ENCODE measurements at places on chromosomes 7 and 10. TPM values are rescaled to one million over a fixed set of nuclear protein-coding genes. Genes with fewer than 3 reads are reported as not detected.

Gene CCDC172
- total RNA-seq, result not detected

Gene CTAGE15
- total RNA-seq, result 0.23 TPM

Gene UCN3
- not detected for total RNA-seq

Gene NUDCD3
- 105 TPM for total RNA-seq

Gene CALML3
- not detected for total RNA-seq

DNA sequence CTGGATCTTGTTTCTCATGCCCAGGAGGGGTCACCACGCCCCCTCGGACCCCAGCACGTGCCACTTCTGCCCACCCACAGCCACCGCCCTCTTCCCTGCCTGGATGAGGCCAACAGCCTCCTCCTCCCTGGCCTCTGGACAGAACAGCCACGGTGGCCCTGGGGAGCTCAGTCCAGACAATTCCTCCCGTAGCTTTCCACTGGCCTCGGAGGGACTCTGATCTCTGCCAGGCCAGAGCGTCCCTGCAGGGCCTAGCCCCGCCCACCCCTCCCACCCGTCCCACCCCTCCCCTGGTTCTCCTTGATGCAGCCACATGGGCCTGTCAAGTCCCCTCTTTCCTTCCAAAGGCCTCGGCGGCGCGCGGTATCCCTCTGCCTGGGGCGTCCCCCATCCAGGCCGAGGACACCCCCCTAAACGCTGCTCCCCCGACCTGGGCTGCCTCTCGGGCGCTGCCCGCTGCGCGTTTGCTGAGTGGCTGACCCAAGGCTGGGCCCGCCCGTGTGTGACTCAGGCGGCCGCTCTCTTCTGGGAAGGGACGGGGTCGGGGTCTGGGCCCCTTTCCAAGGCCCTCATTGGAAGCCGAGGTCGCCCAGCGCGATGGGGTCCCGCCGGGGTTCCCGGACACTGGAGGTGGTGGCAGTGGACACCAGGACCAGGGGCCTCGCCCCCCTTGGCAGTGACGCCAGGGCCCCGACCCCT is 557 bp downstream of the TMEM120A start:
- peaks cover 7% of the 10 kb centered on the region for H3K36me3 ChIP-seq
- H3K4me3 ChIP-seq, result peak overlapping the region; percentile 76
- peak overlapping the region; percentile 63 for H3K27ac ChIP-seq
- H3K27me3 ChIP-seq, result no peaks in the 10 kb centered on the region

- H3K4me3 ChIP-seq, result no peak overlapping the region
- no peaks in the 10 kb centered on the region for H3K36me3 ChIP-seq
- peaks cover 27% of the 10 kb centered on the region for H3K27me3 ChIP-seq
- H3K4me1 ChIP-seq, result no peaks in the 10 kb centered on the region
- DNase-seq, result no peak
These were observed 3.2 kb upstream of the IL2RA start for GRCh38 chr10:6065406-6065805.

DNA sequence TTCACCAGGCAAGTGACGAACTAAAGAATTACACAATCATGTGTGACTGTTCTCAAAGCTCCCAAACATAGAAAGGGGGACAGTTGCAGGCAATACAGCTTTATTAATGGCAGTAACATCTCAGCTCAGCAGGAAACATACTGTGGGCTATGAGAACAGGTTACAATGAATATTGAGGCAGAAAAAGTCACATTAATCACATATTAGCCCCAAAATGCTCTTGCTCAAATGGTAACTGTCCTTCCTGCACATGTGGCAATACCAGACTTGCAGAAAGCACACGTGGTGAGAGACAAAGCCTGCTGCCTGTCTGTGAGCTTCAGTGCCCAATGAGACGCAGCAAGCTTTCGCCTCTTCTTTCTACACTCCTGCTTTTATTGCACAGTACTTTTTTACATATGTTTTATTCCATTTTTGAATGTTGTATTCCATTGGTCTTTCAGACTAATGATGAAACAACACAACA is 104.9 kb upstream of the ACBD5 start:
- no peaks in the 10 kb centered on the region for H3K36me3 ChIP-seq
- no peak overlapping the region for H3K4me3 ChIP-seq
- H3K4me1 ChIP-seq, result no peaks in the 10 kb centered on the region
- H3K27ac ChIP-seq, result no peak overlapping the region
- H3K27me3 ChIP-seq, result peaks cover 50% of the 10 kb centered on the region

DNA sequence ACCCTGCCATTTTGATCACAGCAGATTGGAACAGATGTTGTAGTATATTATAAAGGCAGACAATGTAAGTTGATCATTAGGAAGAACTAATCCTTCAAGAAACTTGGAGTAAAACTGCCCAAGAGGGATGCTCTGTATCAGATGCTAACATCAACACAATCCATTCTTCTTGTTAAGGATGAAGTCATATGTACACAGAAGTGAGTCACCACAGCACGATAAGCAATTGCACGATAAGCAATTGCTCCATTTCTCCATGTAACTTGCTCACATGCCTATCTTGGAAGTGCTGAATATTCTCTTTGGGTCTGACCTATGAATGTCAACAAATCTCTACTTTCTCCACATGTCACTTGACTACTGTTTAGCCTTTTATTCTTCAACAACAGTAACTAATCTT is 41.5 kb upstream of the DMTF1 start:
- no peak overlapping the region for H3K27ac ChIP-seq
- H3K4me1 ChIP-seq, result no peaks in the 10 kb centered on the region
- no peak overlapping the region for H3K4me3 ChIP-seq
- peaks cover 17% of the 10 kb centered on the region for H3K27me3 ChIP-seq
- H3K36me3 ChIP-seq, result no peaks in the 10 kb centered on the region
- no peak for DNase-seq

GRCh38 chr7:2214636-2215035 is 18.1 kb downstream of the MAD1L1 start:
- no peak overlapping the region for H3K27ac ChIP-seq
- H3K4me3 ChIP-seq, result no peak overlapping the region
- no peak for DNase-seq
- H3K36me3 ChIP-seq, result peaks cover 44% of the 10 kb centered on the region
- no peaks in the 10 kb centered on the region for H3K27me3 ChIP-seq
- H3K4me1 ChIP-seq, result no peaks in the 10 kb centered on the region

- H3K27me3 ChIP-seq, result no peaks in the 10 kb centered on the region
- H3K4me1 ChIP-seq, result peaks cover 8% of the 10 kb centered on the region
- peaks cover 2% of the 10 kb centered on the region for H3K36me3 ChIP-seq
- DNase-seq, result no peak
These were observed 66.9 kb upstream of the PDE1C start for GRCh38 chr7:32137059-32137458.

DNA sequence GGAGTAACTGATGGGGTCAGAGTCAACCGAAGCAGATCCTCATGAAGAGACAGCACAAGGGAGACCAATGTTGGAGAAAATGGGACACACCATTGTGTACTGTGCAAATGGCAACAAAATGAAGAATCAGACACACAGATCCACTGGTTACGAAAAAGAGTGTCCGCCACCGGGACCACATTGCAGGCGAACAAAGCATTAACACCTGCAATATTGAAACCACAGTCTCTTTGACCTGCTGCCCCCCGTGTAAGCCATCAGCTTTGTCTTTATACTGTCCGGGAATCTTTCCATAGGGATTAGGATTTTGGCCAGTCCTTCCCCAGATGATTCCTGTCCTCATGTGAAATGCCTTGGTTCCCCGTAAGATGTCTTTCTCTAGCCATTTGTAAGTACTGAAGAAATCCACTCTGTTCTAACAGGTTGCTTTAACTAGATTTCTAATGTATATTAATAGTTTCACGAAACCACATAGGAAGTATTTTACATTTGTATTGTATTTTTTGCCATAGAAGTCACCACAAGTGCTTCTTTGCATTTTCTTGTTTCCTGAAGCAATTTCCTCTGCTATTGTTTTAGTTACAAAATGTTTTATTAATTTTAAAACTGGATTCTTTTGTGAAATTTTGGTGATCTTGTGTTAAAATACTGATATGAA is 140.8 kb upstream of the NFE2L3 start:
- peaks cover 2% of the 10 kb centered on the region for H3K36me3 ChIP-seq
- H3K27ac ChIP-seq, result no peak overlapping the region
- peaks cover 13% of the 10 kb centered on the region for H3K27me3 ChIP-seq

- no peak for DNase-seq
- H3K27me3 ChIP-seq, result peaks cover 82% of the 10 kb centered on the region
These were observed 37.7 kb downstream of the CNPY1 start for GRCh38 chr7:155508376-155509358.

DNA sequence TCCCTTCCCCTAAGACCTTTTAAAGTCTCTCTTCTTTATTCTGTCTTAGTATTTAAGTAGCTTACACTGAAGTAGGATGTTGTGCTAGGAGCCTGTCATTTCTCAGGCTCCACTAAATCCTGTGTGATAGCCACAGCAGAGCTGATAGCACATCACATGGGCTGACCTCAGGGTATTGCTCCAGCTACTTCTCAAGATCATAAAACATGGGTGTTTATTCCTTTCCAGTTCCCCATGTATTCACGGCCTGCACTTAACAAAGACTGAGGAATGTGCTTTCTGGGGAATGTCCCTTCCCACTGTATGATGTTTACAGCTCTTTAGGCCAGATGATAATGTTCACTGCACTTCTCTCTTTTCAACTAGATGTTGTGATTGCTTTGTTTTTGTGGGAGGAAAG is 1086.8 kb downstream of the KCNMA1 start:
- H3K27ac ChIP-seq, result no peak overlapping the region
- peaks cover 28% of the 10 kb centered on the region for H3K4me1 ChIP-seq
- no peak overlapping the region for H3K4me3 ChIP-seq
- no peaks in the 10 kb centered on the region for H3K27me3 ChIP-seq

GRCh38 chr7:148930335-148930734 is 46.2 kb upstream of the EZH2 start:
- no peak for DNase-seq
- H3K27me3 ChIP-seq, result no peaks in the 10 kb centered on the region
- H3K27ac ChIP-seq, result no peak overlapping the region
- peaks cover 8% of the 10 kb centered on the region for H3K4me1 ChIP-seq
- H3K36me3 ChIP-seq, result no peaks in the 10 kb centered on the region
- H3K4me3 ChIP-seq, result no peak overlapping the region

GRCh38 chr10:117751259-117751658 is 208.7 kb downstream of the EMX2 start:
- H3K27ac ChIP-seq, result no peak overlapping the region
- peaks cover 16% of the 10 kb centered on the region for H3K27me3 ChIP-seq
- no peak for DNase-seq
- H3K4me3 ChIP-seq, result no peak overlapping the region
- H3K4me1 ChIP-seq, result no peaks in the 10 kb centered on the region

GRCh38 chr7:100867040-100867775 is at the start of gene TRIP6:
TSS of gene TRIP6 (plus strand) at chr7:100867387. CDS start at chr7:100867498, 111 bp downstream.
- H3K27me3 ChIP-seq, result no peaks in the 10 kb centered on the region
- DNase-seq, result no peak
- H3K4me3 ChIP-seq, result peak within 1 kb of the TSS; percentile 94
- peak within 1 kb of the TSS; percentile 99 for H3K27ac ChIP-seq
- peaks cover 37% of the 10 kb centered on the region for H3K4me1 ChIP-seq

GRCh38 chr10:48285710-48286109 is 11.2 kb upstream of the FRMPD2 start:
- peaks cover 1% of the 10 kb centered on the region for H3K36me3 ChIP-seq
- peaks cover 4% of the 10 kb centered on the region for H3K4me1 ChIP-seq
- no peak overlapping the region for H3K27ac ChIP-seq
- peaks cover 18% of the 10 kb centered on the region for H3K27me3 ChIP-seq

GRCh38 chr10:3294919-3295581 is 122.5 kb upstream of the PITRM1 start:
- H3K27ac ChIP-seq, result no peak overlapping the region
- peaks cover 15% of the 10 kb centered on the region for H3K4me1 ChIP-seq
- H3K4me3 ChIP-seq, result no peak overlapping the region
- H3K36me3 ChIP-seq, result no peaks in the 10 kb centered on the region
- H3K27me3 ChIP-seq, result peaks cover 5% of the 10 kb centered on the region

DNA sequence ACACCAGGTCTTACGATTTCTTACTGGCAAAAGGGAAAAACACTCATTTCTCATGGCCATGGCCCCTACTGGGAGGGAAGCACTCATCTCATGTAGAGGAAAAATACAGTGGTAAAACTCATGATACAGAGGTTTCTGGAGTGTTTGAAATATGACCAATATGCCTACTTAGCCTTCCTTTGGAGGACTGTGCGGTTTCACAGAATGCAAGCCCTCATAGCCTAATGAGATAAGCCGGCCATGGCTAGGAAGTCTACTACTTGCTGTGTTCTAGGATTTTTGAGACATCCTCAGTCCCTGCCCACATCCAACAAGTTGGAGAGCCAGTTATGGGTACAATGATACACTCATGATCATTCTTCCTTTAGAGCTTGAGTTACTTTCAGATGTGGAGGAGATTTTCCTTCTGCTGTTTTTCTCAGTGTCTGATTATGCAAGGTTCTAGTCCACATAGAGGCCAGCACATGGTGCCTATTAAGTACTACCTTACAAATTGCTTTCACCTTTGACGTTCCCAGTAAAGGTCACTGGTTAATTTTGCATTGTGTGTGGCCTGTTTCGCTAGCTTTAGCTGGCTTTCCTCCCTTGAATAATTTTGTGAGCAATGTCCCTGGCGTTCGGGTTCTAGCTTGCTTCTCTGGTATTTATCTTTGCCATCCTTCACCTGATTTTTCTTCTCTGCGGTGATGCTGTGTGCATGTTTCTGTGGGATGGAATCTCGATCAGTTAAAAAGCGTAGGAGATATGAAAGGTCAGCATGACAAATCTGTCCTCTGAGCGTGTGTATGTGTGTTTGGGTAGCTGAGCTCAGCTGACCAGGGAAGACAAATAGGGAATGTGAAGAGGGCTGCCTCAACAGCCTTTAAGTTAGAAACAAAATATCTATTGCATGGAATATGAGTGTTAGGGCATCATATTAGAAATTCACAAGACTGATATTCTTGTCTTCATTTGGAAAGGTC is 295.4 kb downstream of the LRMDA start:
- H3K27me3 ChIP-seq, result peaks cover 24% of the 10 kb centered on the region
- no peaks in the 10 kb centered on the region for H3K36me3 ChIP-seq

- DNase-seq, result no peak
- peak overlapping the region; percentile 54 for H3K27ac ChIP-seq
- H3K4me1 ChIP-seq, result peaks cover 17% of the 10 kb centered on the region
- peaks cover 3% of the 10 kb centered on the region for H3K36me3 ChIP-seq
- H3K4me3 ChIP-seq, result no peak overlapping the region
These were observed 66.5 kb downstream of the VPS50 start for GRCh38 chr7:93298671-93299070.

DNA sequence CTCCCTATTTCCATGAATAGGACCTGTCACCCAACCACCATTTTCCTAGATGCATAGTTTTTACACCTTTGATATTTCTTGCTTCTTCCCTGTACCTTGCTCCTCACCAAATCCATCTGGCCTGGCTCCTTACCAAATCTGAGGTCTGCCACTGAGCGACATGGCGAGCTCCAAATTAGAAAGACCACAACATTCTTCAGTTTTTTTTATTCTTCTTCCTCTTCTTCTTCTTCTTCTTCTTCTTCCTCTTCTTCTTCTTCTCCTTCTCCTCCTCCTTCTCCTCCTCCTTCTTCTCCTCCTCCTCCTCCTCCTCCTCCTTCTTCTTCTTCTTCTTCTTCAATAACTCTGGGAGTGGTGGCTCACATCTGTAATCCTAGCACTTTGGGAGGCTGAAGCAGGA is 7.1 kb downstream of the CPED1 start:
- H3K36me3 ChIP-seq, result no peaks in the 10 kb centered on the region
- peaks cover 57% of the 10 kb centered on the region for H3K4me1 ChIP-seq
- H3K4me3 ChIP-seq, result no peak overlapping the region
- no peak overlapping the region for H3K27ac ChIP-seq
- DNase-seq, result no peak

GRCh38 chr7:16350634-16351033 is 70.7 kb downstream of the CRPPA start:
- H3K4me3 ChIP-seq, result no peak overlapping the region
- H3K36me3 ChIP-seq, result peaks cover 6% of the 10 kb centered on the region
- H3K4me1 ChIP-seq, result peaks cover 46% of the 10 kb centered on the region
- no peaks in the 10 kb centered on the region for H3K27me3 ChIP-seq
- no peak overlapping the region for H3K27ac ChIP-seq
